Esophagus mucosa (tissue), 1 donor: ENCODE measurements at places on chromosomes 12 and 14.
A peak's percentile ranks its signal among the peaks of the same experiment; 100 is the strongest.

GRCh38 chr12:69647178-69647577 is 36.5 kb upstream of the LRRC10 start:
- no peak for ATAC-seq

GRCh38 chr12:110649341-110649847 is 35.5 kb downstream of the TCTN1 start:
- no peak for ATAC-seq

- no peak for ATAC-seq
These were observed 58.1 kb upstream of the TUNAR start for GRCh38 chr14:95818581-95818980.

- no peak for ATAC-seq
These were observed 122.5 kb downstream of the IPO8 start for GRCh38 chr12:30573145-30573544.

DNA sequence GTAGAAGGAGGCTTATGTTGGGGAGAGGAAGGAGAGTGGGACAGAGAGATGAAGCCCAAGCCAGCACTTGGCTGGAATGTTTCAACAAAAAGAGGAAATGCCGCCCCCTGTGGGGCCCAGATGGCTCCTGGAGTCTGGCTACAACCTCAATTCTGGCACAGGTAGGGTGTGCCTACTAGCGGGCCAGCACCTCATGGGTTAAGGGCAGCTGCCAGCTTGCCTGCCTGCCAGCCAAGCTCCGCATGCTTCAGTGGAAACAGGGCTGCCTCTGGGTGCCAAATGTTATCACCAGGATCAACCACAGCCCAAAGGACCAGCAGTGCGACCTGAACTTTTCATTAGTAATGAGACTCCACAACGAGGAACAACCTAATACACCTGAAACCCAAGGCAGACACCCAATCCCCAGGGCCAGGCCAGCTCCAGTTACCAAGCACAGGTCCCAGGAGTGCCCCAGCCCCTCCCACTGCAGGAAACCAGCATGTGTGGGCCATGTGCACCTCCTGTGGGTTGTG is 11.3 kb downstream of the RAB15 start:
- peak; percentile 63 for ATAC-seq

GRCh38 chr14:26528415-26529182 is 69.2 kb downstream of the NOVA1 start:
- ATAC-seq: no peak

DNA sequence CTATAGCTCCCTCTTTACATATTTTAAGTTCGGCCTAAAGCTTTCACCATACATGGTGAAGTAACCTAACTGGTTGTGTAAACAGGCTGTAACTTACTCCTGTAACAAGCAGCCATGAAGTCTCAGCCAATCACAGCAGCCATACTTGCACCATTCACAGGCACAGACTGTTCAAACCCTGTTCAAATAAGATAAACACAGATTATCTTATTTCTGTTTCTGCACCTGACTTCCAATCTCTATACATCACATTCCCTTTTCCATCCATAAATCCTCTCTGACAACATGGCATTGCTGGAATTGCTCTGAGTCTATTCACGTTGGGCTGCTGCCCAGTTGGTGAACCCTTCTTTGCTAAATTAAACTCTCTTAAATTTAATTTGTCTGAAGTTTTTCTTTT is 34.5 kb upstream of the ARID2 start:
- no peak for ATAC-seq

- no peak for ATAC-seq
These were observed 60.9 kb upstream of the PSMA6 start for GRCh38 chr14:35231207-35231760.

- no peak for ATAC-seq
These were observed 262.0 kb upstream of the TMPO start for GRCh38 chr12:98253207-98254037.

GRCh38 chr14:27389402-27389801 is 791.6 kb upstream of the NOVA1 start:
- ATAC-seq: no peak

- no peak for ATAC-seq
These were observed 227.9 kb downstream of the TMEM132D start for GRCh38 chr12:129675947-129676346.

- ATAC-seq: no peak
These were observed 6.5 kb upstream of the PLXNC1 start for GRCh38 chr12:94141892-94142291.

- no peak for ATAC-seq
These were observed 98.4 kb downstream of the GTF2A1 start for GRCh38 chr14:81122326-81122725.

- peak; percentile 7 for ATAC-seq
These were observed 71.2 kb downstream of the LGMN start for GRCh38 chr14:92677087-92677668.

GRCh38 chr14:32374155-32374554 is 45.1 kb downstream of the AKAP6 start:
- peak; percentile 53 for ATAC-seq

DNA sequence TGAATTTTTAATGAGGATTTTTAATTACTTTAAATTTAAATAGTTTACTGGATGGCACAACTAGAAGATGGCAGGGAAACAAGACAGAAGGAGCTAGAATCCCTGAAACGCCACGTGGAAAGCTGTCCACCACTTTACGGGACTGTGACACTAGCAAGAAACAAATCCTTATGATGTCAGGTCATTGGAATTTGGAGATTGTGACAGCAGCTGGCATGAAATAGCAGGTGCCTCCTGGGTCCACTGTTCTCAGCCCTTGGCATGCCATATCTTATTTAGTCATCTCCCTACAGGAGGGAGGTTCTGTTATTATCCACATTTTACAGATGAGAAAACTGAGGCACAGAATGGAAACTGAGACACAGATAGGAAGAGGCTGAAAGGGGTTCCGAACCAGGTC is 113.8 kb downstream of the BCL11B start:
- ATAC-seq: peak; percentile 26

GRCh38 chr12:21718403-21718802 is 56.1 kb downstream of the KCNJ8 start:
- ATAC-seq: no peak
